Activated CD4-positive, alpha-beta T cell treated with anti-CD3 and anti-CD28 coated beads for 24 hours (primary cell): ENCODE measurements at places on chromosomes 3 and 15.

GRCh38 chr3:48636149-48636655, 941 bp upstream of the SLC26A6 start:
- no peak for DNase-seq

DNA sequence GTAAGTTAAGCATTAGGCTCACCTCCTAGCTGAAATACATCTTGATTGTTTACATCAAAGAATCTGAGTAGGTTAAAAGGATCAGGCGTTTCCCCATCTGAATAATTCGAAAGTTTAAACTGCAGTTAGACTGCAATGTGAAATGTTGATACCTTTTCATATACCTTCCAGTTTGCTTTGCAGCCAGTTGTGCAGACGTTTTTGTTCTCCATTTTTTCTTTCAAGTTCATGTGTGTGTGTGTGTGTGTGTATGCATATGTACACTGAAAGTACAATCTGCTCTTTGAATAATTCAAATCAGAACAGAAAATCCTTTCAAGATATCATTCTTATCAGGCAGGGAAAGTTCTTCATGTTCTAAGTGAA, 2.9 kb downstream of the ITPR1 start:
- no peak for DNase-seq

GRCh38 chr3:52528586-52529375, 4.9 kb downstream of the NT5DC2 start:
- DNase-seq = no peak

GRCh38 chr15:48682942-48683651, 37.6 kb upstream of the FBN1 start:
- no peak for DNase-seq

DNA sequence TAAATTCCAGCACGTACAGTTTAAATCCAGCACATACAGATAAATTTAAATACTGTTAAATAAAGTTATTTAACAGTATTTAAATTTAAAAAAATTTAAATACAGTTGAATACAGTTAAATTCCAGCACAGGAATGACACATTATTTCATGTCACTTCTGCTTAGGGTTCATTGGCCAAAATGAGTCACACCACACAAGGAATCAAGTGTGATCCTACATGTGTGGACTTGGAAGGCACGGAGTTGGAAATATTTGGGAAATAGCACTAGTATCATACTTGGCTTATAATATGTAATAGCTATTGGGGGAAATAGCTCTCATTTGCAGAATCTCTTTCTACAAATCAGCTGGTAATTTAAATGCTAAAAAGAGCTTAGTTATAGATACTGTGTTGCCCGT, 10.6 kb downstream of the RAB7A start:
- no peak for DNase-seq

DNA sequence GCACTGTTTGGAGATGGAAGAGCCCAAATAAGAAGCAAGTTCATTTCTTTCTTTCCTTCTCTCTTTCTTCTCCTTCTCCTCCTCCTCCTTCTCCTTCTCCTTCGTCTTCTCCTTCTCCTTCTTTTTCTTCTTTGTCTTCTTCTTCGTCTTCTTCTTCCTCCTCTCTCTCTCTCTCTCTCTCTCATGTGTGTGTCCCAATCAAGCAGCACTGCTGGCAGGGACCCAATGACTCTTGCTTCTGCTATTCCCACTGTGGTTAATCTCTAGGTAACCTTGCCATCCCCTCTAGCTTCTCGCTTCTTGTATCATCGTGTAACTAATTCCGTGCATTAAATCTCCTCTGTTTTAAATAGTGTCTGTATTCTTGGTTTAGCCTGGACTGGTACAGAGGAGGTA, 26.1 kb upstream of the ZNF280D start:
- DNase-seq = no peak

GRCh38 chr3:106619-107018, 89.9 kb upstream of the CHL1 start:
- no peak for DNase-seq

- DNase-seq = no peak
Measured at GRCh38 chr3:109643590-109643989, 306.2 kb upstream of the DPPA4 start.

- DNase-seq = no peak
Measured at GRCh38 chr3:52145736-52146110, 8.5 kb downstream of the POC1A start.

DNA sequence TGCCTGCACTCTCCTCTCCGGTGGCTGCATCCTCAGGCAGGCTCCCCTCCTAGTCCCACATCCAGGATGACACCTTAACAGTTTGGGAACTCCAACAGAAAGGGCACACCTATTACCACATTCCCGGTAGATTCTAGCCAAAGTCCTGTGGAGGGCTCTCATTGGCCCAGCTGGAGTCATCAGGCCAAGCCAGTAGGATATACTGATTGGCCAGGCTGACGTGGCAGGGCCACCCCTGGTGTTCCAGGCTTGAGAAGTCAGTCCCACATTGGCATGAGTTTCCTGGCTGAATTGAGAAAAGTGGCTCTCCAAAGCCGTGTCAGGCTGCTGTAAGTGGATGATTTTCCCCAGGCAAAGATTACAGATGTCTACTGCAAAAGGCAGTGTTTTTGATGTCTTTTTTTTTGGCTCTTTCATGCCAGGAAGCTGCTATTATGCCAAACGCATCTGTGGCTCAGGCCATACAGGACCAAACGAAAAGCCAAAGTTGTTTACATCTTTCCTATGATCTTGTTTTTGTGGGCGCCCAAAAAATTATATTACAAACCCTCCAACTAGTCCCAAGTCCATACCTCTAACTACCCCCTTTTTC, 6.6 kb upstream of the BLM start:
- DNase-seq = no peak

GRCh38 chr15:31934821-31935220, 95.5 kb upstream of the CHRNA7 start:
- DNase-seq = no peak

- no peak for DNase-seq
Measured at GRCh38 chr3:8438507-8439079, 63.0 kb upstream of the LMCD1 start.

- DNase-seq = no peak
Measured at GRCh38 chr3:188812198-188812597, 359.6 kb upstream of the TPRG1 start.

DNA sequence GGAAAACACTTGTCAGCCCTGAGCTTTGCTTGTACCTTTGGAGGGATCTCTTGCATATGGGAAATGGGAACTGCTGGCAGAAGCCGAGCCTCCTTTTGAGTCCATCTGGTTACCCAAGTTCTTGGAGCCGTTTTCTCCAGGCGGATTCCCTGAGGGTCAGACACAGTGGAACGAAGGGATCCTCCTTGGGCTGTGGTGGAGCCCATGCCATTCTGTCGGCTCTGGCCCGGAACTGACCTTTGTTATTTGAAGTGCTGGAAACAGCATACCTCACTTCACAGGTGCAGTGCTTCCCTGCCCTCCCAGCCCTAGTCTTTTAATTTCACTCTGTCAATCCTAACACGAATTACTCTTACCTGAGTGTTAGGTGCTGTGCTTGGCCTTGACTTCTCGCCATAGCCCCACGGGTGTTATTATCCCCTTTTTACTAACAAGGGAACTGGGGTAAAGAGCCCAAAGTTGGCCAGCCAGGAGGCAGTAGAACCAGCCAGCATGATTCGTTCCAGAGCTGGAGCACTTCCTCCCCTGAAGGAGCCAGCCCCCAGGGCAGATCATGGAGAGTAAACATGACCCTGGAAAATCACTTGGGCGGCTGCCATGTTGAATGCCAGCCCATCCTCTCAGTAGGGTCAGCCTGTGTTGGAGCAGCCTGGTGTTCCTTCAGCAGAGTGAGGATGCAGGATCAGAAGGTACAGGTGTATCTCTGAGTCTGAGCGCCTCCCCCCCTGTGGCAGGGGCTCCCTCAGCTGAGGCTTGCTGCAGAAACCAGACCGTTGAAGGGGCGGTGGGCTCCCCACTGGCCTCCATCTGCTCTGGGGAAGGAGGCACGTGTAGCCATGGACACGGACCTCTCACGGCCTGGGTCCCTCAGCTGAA, 143.2 kb downstream of the DNAJB8 start:
- DNase-seq = no peak

DNA sequence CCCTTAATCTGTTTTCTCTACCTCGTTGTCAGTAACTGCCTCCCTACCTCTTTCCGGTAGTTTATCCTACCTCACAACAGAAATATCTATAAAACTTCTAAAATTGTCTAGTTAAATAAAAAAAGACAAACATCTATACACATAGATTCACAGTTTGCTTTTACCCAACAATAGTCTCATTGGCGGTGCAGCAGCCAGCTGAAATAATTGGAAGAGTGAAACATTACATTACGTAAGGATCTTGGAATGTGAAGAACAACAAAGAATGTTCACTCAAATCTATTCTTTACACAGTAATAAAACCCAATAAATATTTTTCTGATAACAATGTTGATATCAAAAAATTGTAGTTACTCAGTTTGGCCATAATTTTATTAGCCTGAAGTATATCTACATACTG, 115.5 kb upstream of the ARPP21 start:
- DNase-seq = no peak

GRCh38 chr15:60407415-60407805, 9.6 kb upstream of the ANXA2 start:
- no peak for DNase-seq

DNA sequence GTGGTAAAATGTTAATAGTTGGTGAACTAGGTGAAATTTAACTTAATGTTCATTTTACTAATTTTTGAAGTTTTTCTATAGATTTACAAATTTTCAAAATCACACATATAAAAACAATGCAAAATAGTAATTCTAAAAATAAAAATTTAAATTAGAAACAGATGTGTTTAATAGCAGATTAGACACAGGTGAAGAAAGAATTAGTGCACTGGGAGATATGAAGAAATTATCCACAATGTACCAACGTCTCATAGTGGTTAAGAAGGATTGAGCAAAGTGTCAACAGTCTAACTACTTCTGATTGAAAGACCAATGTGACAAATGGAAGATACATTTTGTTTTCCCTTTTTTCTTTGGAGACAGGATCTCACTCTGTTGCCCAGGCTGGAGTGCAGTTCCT, 26.5 kb downstream of the SPG11 start:
- no peak for DNase-seq

DNA sequence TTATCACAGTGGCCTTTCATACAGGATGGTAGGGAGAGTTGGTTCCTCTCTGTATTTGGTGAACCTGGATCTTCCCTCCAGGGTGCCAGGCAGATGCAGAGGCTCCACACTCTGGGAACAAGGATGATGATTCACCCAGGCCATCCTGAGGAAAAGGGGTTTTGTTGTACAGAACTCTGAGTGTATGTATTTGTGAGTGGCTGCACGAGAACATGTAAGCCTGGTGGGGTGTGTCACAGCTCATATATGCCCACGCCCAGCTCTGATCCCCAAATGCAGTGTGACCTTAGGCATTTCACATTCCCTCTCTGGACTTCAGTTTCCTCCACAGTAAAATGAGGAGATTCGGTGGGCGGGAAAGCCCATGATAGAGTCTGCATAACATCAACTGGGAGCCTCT, 11.6 kb upstream of the CILP start:
- no peak for DNase-seq

GRCh38 chr3:133112666-133113065, 74.5 kb downstream of the TMEM108 start:
- no peak for DNase-seq
